ENCODE measurements at places on chromosomes 6 and 20.

- no peak for DNase-seq
These were observed 311.4 kb downstream of the CDH26 start for GRCh38 chr20:60269573-60270162.

- no peak for DNase-seq
These were observed 184.9 kb downstream of the GPX5 start for GRCh38 chr6:28710466-28711191.

- DNase-seq, result no peak
These were observed 449 bp upstream of the AVP start for GRCh38 chr20:3084986-3085360.

DNA sequence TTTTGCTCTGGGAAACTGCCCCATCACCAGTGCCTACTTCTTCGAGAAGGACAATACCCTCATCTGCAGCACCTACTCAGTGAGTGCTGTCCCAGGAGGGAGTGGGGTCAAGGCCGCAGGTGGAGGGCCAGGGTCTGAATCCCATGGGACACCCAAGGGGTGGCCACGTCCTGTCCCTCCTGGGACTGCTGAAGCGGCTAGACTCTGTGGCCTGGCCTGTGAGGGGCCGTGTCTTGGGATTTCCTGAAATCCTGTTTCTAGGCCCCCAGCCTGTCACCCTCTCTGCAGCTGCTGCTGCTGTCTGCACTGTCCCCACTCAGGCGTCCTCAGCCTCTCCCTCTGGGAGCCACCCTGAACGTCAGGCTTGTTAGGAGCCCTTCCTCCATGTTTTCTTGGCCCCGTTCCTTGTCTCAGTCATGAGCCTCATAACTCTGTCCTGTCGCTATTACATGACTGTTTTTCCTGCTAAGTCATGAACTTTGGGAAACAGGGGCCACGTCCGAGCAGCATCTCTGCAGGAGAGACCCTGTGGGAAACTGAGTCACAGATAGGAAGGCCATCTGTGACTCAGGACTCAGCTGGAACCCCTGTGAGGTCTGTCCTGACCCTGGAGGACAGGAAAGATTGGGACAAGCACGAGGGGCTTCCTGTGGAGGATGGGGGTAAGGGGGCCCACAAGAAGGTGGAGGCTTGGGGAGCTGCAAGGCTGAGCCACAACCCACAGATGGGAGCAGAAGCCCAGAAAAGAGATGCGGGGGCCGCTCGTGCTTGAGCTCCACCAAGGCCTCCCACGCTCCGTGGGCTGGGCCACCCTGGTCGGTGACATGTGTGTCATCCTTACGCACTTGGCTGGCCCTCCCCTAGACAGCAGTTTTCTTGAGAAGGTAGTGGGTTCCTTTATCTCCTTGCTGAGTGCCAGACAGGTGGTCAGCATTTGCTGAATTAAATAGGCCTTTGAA, 49.9 kb downstream of the EFCAB8 start:
- DNase-seq, result no peak

DNA sequence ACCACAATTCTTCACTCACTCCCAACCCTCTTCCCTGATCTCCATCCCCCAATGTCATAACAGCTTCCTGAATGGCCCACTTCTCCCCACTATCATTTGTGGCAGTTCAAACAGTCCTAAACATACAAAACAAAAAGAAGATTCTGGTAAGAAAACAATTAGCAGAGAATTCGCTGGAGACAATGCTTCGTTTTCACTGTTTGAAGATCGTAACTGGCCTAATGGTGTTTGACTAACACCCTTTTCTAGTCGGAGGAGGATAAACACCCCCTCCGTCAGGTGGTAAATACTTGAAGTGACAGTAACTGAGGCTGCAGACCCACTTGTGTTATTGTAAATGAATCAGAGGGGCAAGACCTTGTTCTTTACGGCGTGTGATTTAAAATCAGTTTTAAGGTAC, 3.8 kb downstream of the EYA2 start:
- DNase-seq, result no peak

- no peak for DNase-seq
These were observed 89.9 kb downstream of the CD83 start for GRCh38 chr6:14207448-14207847.

DNA sequence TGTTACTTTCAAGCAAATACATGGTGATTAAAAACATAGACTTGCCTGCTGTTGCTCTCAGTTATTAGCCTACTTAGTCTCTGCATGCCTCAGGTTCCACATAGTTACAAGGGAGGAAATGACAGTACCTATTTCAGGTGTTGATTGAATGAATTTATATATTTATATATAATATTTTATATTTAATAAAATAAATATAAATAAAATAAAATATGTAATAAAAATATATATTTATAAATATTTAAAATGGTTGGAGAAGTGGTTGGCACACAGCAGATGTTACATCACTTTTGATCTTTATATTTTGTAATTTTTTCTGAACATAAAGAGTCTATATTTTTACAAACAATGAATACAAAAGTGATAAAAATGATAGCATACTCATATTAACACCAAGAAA, 716.0 kb upstream of the EYS start:
- no peak for DNase-seq

- DNase-seq, result no peak
These were observed 181.0 kb downstream of the ZMYND8 start for GRCh38 chr20:47175493-47175892.

DNA sequence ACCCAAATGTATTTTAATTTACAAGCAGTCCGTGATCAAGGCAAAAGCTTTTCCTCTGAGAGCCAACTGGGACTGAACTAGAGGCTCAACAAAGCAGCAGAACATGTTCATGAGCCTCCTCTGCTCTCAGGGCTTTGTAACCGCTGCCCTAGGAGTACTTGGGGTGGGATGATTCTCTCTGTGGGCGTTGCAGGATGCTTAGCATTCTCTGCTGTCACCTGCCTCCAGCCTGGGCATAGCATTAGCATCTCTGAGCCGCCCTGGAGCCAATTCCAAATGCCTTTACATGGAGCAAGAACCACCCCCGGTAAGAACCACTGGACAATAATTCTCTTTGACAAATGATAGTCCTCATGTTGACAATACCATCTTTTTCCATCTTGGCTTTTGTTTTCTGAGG, 237.6 kb upstream of the CDH4 start:
- DNase-seq, result no peak

- no peak for DNase-seq
These were observed 9.2 kb upstream of the EFHC1 start for GRCh38 chr6:52410979-52411378.

DNA sequence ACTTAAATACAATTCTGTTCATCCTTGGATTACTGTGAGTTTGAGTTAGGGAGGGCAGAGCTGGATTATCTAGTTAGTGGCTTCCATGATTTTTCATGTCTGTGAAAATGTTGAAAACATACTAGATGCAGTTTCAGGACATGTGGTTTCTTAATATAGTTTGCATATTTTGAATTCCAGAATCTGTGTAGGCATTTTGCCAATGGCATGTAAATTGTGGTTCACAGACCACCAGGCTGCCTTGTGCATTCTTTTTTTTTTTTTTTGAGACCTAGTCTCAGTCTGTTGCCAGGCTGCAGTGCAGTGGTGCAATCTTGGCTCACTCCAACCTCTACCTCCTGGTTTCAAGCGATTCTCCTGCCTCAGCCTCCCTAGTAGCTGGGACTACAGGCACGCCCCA, 42.8 kb downstream of the CDC5L start:
- DNase-seq, result no peak

Data from sciatic nerve (tissue), 2 donors.